ENCODE measurements at places on chromosomes 2 and 18.
A peak's percentile ranks its signal among the peaks of the same experiment; 100 is the strongest.

- no peaks in the 10 kb centered on the region for H3K36me3 ChIP-seq
- H3K27me3 ChIP-seq = no peaks in the 10 kb centered on the region
- no peaks in the 10 kb centered on the region for H3K4me1 ChIP-seq
- H3K4me3 ChIP-seq = no peak overlapping the region
These were observed 82.6 kb upstream of the ATG16L1 start for GRCh38 chr2:233168919-233169318.

- H3K27ac ChIP-seq = no peak overlapping the region
- no peak overlapping the region for H3K4me3 ChIP-seq
- peaks cover 22% of the 10 kb centered on the region for H3K4me1 ChIP-seq
- no peaks in the 10 kb centered on the region for H3K27me3 ChIP-seq
These were observed 252.1 kb downstream of the CYP26B1 start for GRCh38 chr2:71895320-71896161.

DNA sequence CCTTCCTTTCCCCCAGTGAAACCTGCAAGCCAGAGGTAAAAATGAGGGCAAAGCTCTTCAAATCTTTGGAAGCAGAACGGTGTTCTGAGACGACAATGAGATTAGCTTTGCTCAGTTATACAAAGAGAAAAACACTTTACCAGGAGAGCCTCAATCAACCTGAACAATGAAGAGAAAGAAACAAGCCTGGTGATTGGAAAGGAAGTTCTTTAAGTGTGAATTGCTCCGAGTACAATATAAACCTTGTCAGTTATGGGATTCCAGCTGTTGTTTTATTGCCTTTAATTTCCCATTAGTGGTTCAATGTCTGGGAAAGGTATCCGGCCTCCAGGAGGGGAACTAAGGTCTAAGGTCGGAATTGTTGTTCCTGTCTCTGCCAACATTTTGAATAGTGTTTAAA, 901.6 kb downstream of the EPHA4 start:
- H3K27ac ChIP-seq = no peak overlapping the region
- DNase-seq = no peak
- no peaks in the 10 kb centered on the region for H3K36me3 ChIP-seq
- no peaks in the 10 kb centered on the region for H3K4me1 ChIP-seq
- no peaks in the 10 kb centered on the region for H3K27me3 ChIP-seq
- H3K4me3 ChIP-seq = no peak overlapping the region

DNA sequence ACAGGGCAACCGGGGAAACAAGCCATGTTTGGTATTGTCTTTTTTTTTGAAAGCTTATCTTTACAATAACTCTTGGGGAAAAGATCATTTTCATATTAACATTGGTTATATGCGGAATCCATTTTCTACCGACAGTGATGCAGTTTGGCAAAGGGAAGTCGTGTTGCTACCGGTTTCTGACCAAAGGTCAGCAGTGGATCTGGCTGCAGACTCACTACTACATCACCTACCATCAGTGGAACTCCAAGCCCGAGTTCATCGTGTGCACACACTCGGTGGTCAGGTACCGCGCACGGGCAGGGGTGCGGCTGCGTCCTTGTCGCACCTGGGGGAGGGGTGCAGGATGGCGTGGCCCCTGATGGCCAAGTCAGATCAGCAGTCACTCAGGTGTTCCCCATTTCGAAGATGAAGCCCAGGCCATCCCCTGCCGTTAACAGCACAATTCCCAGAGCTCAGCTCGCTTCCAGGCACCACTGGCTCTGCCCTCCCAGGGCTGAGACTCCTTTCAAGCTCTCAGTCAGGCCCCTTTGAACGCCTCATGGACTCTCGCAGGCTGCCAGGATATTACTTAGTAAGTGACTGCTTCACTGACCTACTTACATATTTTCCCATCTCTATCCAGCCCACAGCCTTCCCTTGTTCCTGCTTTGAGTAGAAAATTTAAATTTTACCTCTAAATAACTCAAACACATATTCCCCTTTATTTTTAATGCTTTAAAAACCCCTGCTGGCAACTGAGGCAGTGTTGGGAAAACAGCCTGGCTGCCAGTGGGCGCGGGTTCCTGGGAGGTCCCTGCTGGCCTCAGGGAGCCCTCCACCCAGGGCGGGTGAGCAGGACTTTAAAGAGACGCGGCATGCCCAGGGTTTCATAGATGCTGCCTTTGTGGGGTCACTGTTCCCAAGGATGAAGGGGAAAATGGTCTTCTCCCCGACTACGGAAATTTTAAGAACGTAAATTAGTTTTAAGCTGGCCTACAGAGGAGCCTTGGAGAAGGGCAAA, 33.6 kb upstream of the RPL31 start:
- DNase-seq = no peak
- H3K36me3 ChIP-seq = no peaks in the 10 kb centered on the region
- no peaks in the 10 kb centered on the region for H3K27me3 ChIP-seq
- H3K27ac ChIP-seq = no peak overlapping the region
- no peak overlapping the region for H3K4me3 ChIP-seq
- H3K4me1 ChIP-seq = no peaks in the 10 kb centered on the region

DNA sequence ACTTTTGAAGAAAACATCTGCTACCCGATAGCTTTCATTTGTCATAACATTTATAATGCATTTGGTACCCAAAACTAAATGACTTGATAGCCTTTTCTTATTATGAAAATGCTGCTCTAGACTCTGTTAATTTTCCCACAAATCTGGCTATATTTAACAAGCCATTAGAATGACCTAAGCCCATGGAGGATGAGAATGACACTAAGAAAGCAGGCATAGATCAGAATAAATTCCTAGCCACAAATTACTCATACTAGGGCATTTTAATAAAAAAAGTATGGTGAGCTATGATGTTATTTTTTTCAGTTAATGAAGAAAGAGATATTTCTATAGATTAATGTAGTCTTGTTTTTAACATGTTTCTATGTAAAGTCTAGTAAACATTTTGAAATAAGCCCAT, 1728.3 kb downstream of the SUCLG1 start:
- H3K27ac ChIP-seq = no peak overlapping the region
- H3K4me3 ChIP-seq = no peak overlapping the region
- no peaks in the 10 kb centered on the region for H3K36me3 ChIP-seq
- H3K4me1 ChIP-seq = no peaks in the 10 kb centered on the region

DNA sequence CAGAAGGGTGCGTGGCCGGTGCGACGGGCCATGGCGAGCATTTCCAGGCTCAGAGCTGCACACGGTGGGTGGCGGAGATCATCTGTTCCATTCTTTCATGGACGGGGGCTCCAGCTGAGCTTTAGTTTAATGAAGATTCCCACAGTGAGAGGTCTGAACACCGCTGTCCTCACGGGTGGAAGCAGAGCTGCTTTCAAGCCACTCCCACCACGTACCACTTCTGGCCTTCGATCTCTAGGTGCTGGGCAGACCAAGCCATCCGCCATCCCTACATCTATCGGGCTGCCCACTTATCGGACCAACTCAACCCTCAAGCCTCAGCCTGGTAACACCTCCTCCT, 18.5 kb downstream of the GPR35 start:
- peaks cover 3% of the 10 kb centered on the region for H3K4me1 ChIP-seq
- no peaks in the 10 kb centered on the region for H3K27me3 ChIP-seq
- H3K4me3 ChIP-seq = no peak overlapping the region
- no peak for DNase-seq
- no peak overlapping the region for H3K27ac ChIP-seq

DNA sequence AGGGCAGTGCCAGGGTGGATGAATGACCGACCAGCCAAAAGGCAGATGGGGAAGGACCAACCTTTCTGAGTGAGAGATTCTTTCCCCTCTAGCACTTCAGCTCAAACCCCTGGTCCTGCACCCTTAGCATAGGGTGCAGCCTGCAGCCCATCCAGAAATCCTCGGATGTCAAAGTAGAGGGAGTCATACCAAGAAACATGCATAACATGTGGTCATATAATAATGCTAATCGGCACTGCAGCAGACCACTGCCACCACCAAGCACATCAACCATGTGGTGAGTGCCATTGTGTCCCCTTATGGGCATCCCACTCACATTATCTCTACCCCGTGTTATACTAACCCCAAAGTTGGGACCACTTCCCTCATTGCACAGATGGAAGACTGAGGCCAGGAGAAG, 17.7 kb downstream of the ATOH8 start:
- H3K27ac ChIP-seq = no peak overlapping the region
- DNase-seq = no peak
- H3K4me3 ChIP-seq = no peak overlapping the region
- no peaks in the 10 kb centered on the region for H3K36me3 ChIP-seq

GRCh38 chr2:113111823-113112287, 15.5 kb upstream of the IL1RN start:
- H3K4me1 ChIP-seq = no peaks in the 10 kb centered on the region
- no peak for DNase-seq
- no peak overlapping the region for H3K4me3 ChIP-seq
- no peaks in the 10 kb centered on the region for H3K27me3 ChIP-seq

DNA sequence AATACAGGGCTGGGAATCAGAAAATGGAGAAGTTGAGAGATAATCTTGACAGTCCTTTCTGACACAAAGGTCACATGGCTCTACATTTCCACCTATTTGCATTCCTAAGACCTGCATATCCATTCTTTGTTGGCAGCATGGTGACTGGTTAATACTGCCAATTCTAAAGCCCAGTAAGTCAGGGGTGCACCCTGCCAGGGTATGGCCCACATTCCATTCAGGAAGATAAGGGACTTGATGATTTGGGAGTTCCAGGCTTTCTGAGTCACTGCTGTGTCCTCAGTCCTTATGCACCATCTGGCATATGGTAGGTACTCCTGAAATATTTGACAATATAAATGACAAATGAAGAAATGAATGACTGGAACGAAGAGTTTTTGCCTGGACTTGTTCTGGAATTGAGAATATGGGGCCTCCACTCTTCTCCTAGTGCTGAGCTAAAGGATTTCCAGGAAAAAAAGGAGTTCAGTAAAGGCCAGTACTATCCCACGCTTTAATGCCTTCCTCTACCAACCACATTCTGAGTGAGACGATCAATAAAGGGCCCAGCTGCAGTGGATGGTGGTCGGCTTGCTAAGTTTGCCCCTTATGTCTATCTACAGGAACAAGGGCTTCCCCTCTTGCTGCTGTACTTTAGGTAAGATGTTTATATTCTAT, 31.7 kb upstream of the EIF2AK3 start:
- no peak for DNase-seq
- H3K4me1 ChIP-seq = no peaks in the 10 kb centered on the region
- H3K27ac ChIP-seq = no peak overlapping the region
- no peaks in the 10 kb centered on the region for H3K27me3 ChIP-seq
- no peak overlapping the region for H3K4me3 ChIP-seq
- H3K36me3 ChIP-seq = no peaks in the 10 kb centered on the region

- no peaks in the 10 kb centered on the region for H3K27me3 ChIP-seq
- no peaks in the 10 kb centered on the region for H3K4me1 ChIP-seq
- no peak overlapping the region for H3K27ac ChIP-seq
These were observed 267.7 kb upstream of the SPRED2 start for GRCh38 chr2:65700004-65700651.

GRCh38 chr2:100198461-100199230, 56.3 kb upstream of the AFF3 start:
- peaks cover 15% of the 10 kb centered on the region for H3K4me1 ChIP-seq
- H3K27ac ChIP-seq = peak overlapping the region; percentile 35
- no peaks in the 10 kb centered on the region for H3K27me3 ChIP-seq
- H3K36me3 ChIP-seq = no peaks in the 10 kb centered on the region

DNA sequence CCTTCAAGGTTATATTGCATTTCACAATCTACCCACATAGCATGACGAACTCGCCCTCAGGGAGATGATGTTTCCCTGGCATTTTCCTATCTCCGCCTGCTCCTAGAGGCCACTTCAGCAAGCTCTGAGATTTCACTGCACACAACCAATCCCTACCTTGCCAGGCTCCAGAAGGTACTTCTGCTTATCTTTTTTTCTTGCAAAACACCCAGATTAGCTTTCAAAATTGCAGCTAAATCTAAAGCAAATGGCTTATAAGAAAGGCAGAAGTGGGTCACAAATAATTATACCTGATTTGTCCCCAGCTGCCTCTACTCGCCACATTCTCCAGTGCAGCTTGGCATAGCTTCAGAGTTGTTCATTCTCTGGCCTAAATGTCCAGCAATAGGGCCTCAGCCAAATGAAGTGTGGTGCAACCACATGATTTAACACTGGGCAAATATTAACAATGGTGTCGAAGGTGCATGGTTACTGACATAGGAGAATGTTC, 32.4 kb upstream of the MRPL19 start:
- no peaks in the 10 kb centered on the region for H3K4me1 ChIP-seq
- no peaks in the 10 kb centered on the region for H3K27me3 ChIP-seq
- no peak for DNase-seq
- H3K27ac ChIP-seq = no peak overlapping the region
- no peak overlapping the region for H3K4me3 ChIP-seq

- no peaks in the 10 kb centered on the region for H3K4me1 ChIP-seq
- H3K27ac ChIP-seq = no peak overlapping the region
- no peaks in the 10 kb centered on the region for H3K36me3 ChIP-seq
- no peak overlapping the region for H3K4me3 ChIP-seq
- DNase-seq = no peak
- H3K27me3 ChIP-seq = no peaks in the 10 kb centered on the region
These were observed 72.7 kb upstream of the REV1 start for GRCh38 chr2:99562516-99562915.

DNA sequence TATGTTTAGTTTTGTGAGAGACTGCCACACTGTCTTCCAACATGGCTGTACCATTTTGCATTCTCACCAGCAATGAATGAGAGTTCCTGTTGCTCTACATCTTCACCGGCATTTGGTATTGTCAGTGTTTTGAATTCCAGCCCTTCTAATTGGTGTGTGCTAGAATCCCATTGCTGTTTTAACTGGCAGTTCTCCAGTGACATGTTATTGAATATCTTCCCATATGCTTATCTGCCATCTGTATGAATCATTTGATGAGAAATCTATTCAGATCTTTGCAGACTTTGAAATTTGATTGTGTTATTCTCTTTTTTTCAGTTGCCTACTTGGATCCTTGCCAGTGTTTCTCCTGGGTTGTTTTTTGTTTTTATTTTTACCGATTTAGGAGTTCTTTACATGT, 99.0 kb downstream of the SNTG2 start:
- H3K27ac ChIP-seq = no peak overlapping the region
- H3K36me3 ChIP-seq = no peaks in the 10 kb centered on the region
- H3K4me3 ChIP-seq = no peak overlapping the region
- no peaks in the 10 kb centered on the region for H3K4me1 ChIP-seq
- DNase-seq = no peak

DNA sequence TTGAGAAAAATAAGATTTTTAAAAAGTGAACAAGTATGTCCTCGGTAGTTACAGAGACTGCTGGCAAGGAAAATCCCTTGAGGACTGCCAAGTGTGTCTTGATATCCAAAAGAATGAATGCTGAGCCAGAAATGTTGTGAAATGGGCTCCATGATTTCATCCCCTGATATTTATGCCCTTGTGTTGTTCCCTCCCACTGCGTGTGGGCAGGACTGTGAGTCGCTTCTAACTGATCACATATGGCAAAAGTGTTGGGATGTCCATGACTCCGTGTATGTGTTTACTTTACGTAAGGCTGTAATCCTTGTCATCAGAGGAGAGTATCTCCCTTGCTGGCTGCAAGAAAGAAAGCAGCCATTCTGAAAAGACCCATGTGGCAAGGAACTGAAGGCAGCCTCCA, 285.1 kb downstream of the SS18 start:
- DNase-seq = no peak
- H3K36me3 ChIP-seq = no peaks in the 10 kb centered on the region
- no peak overlapping the region for H3K4me3 ChIP-seq
- H3K4me1 ChIP-seq = no peaks in the 10 kb centered on the region
